ENCODE measurements at places on chromosomes 5 and 9.

- no peak for DNase-seq
Measured at GRCh38 chr9:120729791-120730241, 15.5 kb upstream of the MEGF9 start.

DNA sequence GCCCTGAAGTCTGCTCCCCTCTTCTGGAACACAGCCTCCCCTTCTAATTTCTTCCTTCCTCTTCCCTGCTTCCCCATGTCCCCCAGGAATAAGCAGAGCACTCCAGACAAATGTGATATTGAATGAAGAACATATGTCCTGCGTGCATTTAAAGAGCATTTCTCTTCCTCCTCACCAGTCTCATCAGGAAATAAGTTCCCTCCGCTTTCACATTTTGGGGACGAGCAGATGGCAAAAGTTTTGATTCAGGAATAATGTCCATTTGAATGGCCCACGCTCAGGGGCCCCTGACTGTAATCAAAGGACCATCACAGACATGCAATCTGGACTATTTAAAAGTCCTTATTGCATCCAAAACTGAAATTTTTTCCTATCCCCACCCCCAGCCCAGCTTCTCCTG lies 316.1 kb downstream of the CDK5RAP2 start:
- no peak for DNase-seq

DNA sequence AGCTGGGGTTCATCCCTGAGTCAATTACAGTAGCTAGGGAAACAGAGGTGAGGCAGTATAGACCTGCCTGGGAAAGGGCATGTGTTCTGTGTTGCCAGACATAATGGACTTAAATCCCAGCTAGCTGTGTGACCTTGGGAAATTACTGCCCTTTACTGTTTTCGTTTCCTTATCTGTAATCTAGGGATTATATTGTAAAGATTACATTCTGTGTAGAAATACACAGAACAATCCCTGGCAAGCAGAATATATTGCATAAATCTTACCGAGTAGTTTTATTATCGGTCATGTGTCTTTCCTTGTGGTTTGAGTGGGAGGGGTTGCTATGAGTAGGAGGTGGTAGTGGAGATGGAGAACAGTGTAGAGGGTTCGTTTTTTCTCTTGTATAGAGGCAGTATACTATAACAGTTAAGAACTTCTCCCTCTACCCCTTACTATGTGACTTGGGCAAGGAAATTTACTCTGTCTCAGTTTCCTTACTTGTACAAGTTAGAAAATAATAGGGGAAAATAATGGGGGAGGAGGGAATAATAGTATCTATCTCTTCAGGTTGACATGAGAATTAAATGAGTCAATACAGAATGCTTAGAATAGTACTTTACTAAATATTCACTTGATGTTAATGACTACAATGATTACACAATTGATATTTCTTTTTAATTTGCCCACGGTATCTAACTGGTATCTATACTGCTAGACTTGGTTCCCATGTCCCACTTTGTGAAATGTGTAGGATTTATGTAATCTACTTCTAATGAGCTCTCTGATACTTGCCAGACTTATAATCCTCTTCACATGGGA lies 7.1 kb upstream of the DMXL1 start:
- DNase-seq = no peak

DNA sequence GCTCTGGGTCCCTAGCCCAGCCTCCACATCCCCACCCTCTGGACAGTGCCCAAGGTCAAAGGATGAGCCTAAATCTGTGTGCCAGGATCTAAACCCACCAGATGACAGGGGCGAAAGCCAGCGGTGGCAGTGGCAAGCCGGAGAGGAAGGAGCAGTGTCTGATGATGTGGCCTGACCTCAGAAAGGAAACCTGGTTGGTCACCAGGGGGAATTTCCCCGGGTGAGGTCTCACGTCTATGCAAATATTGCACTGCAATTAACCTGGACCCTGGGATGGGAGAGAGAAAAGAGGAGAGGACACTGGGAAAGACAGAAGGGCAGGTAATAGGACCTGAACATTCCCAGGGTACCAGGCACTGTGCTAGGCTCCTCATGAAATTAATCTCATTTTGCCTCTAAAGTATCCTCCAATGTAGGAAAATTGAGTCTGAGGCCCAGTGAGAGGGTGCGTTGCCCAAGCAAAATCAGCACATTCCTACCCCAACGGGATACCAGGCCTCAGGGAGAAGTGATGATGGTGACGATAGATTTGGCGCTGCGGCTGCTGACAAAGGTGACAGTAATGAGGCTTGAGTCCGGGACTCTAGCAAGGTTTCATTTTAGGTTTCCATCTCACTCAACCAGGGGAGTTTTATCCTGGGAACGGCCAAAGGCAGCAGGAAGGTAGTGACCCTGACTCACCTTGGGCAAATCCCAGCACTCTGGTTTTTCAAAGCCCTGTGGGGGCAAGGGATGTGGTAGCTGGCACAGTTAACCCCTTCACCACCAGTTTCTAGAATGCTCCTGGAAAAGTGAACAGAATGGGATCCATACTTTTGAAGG lies 13.4 kb upstream of the TNIP1 start:
- no peak for DNase-seq

- no peak for DNase-seq
Measured at GRCh38 chr9:71766663-71767062, 1.6 kb downstream of the CEMIP2 start.

- no peak for DNase-seq
Measured at GRCh38 chr9:98185611-98186171, 6.7 kb downstream of the CORO2A start.

DNA sequence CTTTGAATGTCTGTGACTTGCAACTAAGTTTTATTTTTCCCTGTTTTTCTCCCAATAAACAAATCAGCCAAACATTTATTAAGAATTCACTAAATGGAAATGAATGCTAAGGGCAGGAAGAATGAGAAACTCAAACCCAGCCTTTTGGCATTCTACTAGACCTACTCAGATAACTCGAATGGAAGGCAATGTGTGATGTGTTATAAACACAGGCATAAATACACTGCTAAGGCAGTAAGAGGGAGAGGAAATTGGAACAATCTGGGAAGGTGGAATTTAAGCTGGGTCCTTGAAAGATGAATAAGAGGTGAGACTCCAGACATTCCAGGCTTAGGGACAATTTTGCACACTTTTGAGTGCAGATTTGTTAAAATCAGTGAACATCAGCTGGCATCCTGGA lies 34.7 kb downstream of the MARCHF3 start:
- DNase-seq = no peak

- no peak for DNase-seq
Measured at GRCh38 chr9:117714282-117714681, 10.1 kb downstream of the TLR4 start.
